Activated CD4-positive, alpha-beta T cell treated with anti-CD3 and anti-CD28 coated beads, Interleukin-2, amount 10 ng/mL, durations not matched to agents 24 days and 14 days (primary cell): ENCODE measurements at places on chromosomes 3 and 15. TPM values are rescaled to one million over a fixed set of nuclear protein-coding genes. Genes with fewer than 3 reads are reported as not detected.
A peak's percentile ranks its signal among the peaks of the same experiment; 100 is the strongest.

GRCh38 chr15:85947021-85947420, 132.7 kb upstream of the AGBL1 start:
- H3K27ac ChIP-seq, result no peak overlapping the region
- no peaks in the 10 kb centered on the region for H3K36me3 ChIP-seq
- H3K4me3 ChIP-seq, result no peak overlapping the region
- no peaks in the 10 kb centered on the region for H3K27me3 ChIP-seq

FOXB1 gene
- total RNA-seq, result 0.54 and 0.68 TPM in 2 replicates

GRCh38 chr3:194849166-194849875, 163.6 kb downstream of the FAM43A start:
- H3K36me3 ChIP-seq, result no peaks in the 10 kb centered on the region
- DNase-seq, result no peak
- no peaks in the 10 kb centered on the region for H3K27me3 ChIP-seq
- no peak overlapping the region for H3K4me3 ChIP-seq
- no peaks in the 10 kb centered on the region for H3K4me1 ChIP-seq

GRCh38 chr3:140472306-140473020, 205.4 kb upstream of the TRIM42 start:
- H3K36me3 ChIP-seq, result no peaks in the 10 kb centered on the region
- no peak overlapping the region for H3K27ac ChIP-seq
- H3K4me3 ChIP-seq, result no peak overlapping the region
- peaks cover 3% of the 10 kb centered on the region for H3K27me3 ChIP-seq
- peaks cover 2% of the 10 kb centered on the region for H3K4me1 ChIP-seq
- no peak for DNase-seq

GOLGA6B gene
- total RNA-seq, result not detected in 2 replicates

CTXN2 gene
- total RNA-seq, result 0.07 TPM in 1 of 2 replicates, not detected in the other

DUOXA2 gene
- total RNA-seq, result not detected in 2 replicates

DNA sequence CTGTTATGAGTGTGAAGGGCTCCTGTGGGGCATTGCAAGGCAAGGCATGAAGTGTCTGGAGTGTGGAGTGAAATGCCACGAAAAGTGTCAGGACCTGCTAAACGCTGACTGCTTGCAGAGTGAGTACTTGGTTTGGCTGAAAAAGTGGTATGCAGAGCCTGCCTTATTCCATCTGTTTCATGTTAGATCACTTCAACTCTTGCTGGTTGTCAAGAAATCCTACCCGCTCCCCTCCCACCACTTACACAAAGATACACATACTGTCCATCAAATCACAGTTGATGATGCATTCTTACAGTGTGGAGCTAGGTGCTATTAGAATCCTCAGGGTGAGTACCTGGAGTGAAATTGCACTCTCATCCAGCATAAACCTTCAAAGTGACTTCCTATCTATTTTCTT, 272.1 kb downstream of the UNC13C start:
- H3K27me3 ChIP-seq, result no peaks in the 10 kb centered on the region
- H3K36me3 ChIP-seq, result no peaks in the 10 kb centered on the region
- H3K27ac ChIP-seq, result no peak overlapping the region
- H3K4me1 ChIP-seq, result no peaks in the 10 kb centered on the region
- no peak for DNase-seq
- no peak overlapping the region for H3K4me3 ChIP-seq

- H3K4me1 ChIP-seq, result no peaks in the 10 kb centered on the region
- H3K27ac ChIP-seq, result no peak overlapping the region
- no peak overlapping the region for H3K4me3 ChIP-seq
- no peaks in the 10 kb centered on the region for H3K36me3 ChIP-seq
Observed at GRCh38 chr3:47260605-47261004, 22.0 kb downstream of the KIF9 start.

TM4SF1 gene
- 0.26 and 0.28 TPM in 2 replicates for total RNA-seq

DNA sequence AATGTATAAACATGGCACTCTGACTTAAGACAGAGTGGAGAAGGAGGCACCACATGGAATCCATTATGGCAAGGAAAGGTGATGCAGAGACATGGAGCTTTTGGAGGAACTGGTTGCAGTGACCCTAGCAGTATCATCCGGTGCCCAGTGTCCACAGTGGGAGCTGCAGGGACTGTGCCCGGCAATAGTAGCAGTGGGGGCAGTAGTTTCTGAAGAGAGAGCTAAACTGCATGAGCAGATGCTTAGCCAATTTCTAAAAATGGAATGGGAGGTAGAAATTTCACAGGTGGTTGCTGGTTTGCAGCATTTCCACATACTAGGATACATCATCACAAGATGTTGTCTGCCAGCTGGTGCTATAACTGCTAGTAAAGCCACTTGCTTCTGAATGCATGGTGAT, 7.8 kb upstream of the TM2D3 start:
- H3K27ac ChIP-seq, result no peak overlapping the region
- no peaks in the 10 kb centered on the region for H3K4me1 ChIP-seq
- peak; percentile 44 for DNase-seq
- no peak overlapping the region for H3K4me3 ChIP-seq
- peaks cover 20% of the 10 kb centered on the region for H3K36me3 ChIP-seq

DNA sequence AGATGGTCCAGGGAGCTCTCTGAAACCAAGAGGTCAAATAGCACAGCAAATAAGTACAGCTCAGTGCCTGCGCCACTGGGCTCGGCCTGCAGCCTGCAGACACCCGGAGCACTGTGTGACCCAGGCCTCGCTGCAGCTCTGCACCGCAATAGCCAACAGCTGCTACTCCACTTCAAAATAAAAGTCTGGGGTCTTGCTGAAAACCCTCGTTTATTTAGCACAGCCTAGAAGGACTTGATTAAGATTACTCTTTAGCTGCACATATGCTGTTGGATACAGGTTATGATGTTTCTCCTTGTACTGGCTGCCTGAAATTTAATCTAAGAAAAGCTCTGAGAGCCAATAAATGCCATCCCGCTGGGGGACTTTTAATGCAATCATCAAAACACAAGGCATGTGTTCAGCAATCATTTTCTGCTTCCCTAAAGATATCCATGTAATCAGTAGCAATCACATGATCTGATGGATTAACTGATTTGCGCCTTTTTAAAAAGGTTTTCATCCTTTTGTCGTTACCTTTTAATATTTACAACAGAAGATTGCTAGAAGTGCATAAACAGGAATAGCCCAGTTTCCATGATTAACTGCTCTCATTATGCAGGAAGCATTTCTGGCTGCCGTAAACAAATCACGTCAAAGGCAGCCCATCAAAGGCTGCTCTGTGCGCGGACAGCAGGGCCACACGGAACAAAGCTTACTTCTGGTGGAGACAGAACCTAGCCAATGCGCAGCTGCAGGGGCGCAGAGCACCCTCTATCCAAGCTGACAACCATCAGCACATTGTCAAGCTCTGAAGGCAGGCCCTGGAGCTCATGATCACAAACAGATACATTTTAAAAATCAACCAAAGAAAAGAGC, 58.8 kb downstream of the CLASP2 start:
- H3K27ac ChIP-seq, result no peak overlapping the region
- no peaks in the 10 kb centered on the region for H3K27me3 ChIP-seq
- H3K4me1 ChIP-seq, result peaks cover 11% of the 10 kb centered on the region
- peaks cover 3% of the 10 kb centered on the region for H3K36me3 ChIP-seq
- DNase-seq, result peak; percentile 70
- peak overlapping the region; percentile 25 for H3K4me3 ChIP-seq

TTLL13 gene
- total RNA-seq, result 0.44 and 1.4 TPM in 2 replicates

CYP8B1 gene
- not detected in 2 replicates for total RNA-seq

DNA sequence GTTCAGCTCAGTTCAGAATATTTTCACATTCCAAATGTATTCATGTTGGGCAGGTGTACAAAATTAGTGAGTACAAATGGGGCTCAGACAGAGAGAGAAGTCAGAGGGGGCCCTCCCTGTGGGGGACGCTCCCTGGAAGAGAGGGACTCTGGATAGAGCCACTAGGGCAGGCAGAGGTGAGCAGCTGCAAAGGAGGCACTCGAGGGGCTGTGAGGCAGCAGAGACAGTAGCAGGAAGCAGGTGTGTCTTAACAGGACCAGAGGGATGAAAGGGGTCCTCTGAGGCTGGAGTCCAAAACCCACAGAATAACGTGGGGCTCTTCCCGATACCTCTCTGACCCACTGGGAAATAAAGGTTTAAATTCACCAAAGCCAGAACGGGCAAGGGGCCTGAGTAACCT, 127.1 kb downstream of the MEGF11 start:
- DNase-seq, result no peak
- H3K4me3 ChIP-seq, result no peak overlapping the region
- no peak overlapping the region for H3K27ac ChIP-seq
- H3K4me1 ChIP-seq, result no peaks in the 10 kb centered on the region
- H3K36me3 ChIP-seq, result no peaks in the 10 kb centered on the region

DNA sequence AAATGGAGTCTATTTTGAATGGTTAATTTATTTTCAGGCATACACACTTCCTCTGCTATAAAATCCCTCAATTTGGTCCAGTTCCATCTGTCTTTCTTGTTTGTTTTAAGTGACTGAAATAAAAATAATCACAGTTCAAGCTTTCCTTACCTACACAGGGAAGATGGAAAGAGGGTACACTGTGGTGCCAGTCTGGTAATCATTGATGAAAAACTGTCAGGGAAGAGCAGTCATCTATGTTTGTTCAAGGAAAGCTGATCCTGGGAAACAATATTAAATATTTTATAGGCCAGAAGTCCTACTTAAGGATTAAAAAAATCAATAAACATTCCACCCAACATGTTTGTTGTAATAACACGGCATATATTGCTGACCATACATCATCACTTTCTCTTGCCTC, 115.2 kb upstream of the KCNMB2 start:
- H3K27me3 ChIP-seq, result peaks cover 6% of the 10 kb centered on the region
- H3K36me3 ChIP-seq, result no peaks in the 10 kb centered on the region
- H3K4me3 ChIP-seq, result no peak overlapping the region
- H3K27ac ChIP-seq, result no peak overlapping the region
- H3K4me1 ChIP-seq, result no peaks in the 10 kb centered on the region

- no peak overlapping the region for H3K27ac ChIP-seq
- peak; percentile 58 for DNase-seq
- H3K27me3 ChIP-seq, result no peaks in the 10 kb centered on the region
- no peaks in the 10 kb centered on the region for H3K4me1 ChIP-seq
- no peak overlapping the region for H3K4me3 ChIP-seq
Observed at GRCh38 chr3:181326637-181327223, 337.2 kb upstream of the DNAJC19 start.

SLITRK3 gene
- total RNA-seq, result not detected in 2 replicates

SLC12A1 gene
- not detected in 2 replicates for total RNA-seq

GRCh38 chr15:70327328-70327855, 229.7 kb upstream of the TLE3 start:
- H3K27me3 ChIP-seq, result peaks cover 34% of the 10 kb centered on the region
- no peak overlapping the region for H3K4me3 ChIP-seq
- no peak overlapping the region for H3K27ac ChIP-seq
- H3K36me3 ChIP-seq, result no peaks in the 10 kb centered on the region
- peaks cover 6% of the 10 kb centered on the region for H3K4me1 ChIP-seq
- no peak for DNase-seq

- peaks cover 39% of the 10 kb centered on the region for H3K36me3 ChIP-seq
- peak; percentile 63 for DNase-seq
- peak overlapping the region; percentile 89 for H3K4me3 ChIP-seq
- H3K4me1 ChIP-seq, result peaks cover 63% of the 10 kb centered on the region
- H3K27me3 ChIP-seq, result no peaks in the 10 kb centered on the region
- H3K27ac ChIP-seq, result peak overlapping the region; percentile 86
Observed at GRCh38 chr3:184336547-184337398, 627 bp upstream of the FAM131A start.

DNA sequence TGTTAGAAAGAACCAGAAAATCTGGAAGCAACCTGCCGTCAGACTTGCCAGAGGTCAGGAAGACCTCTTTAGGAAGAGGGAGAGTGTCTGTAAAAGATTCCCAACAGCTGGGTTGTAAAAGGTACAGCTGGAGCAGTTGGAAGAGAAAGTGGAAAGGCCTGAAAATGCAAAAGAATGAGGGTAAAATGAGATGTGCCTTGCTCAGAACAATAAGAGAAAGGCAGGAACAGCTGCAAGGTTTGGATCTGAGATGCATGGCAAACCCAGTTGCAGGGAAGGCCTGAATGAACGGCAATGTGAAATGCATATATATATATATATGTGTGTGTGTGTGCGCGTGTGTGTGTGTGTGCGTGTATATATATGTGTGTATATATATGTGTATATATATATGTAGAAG, 88.1 kb downstream of the ZIC1 start:
- DNase-seq, result no peak
- no peak overlapping the region for H3K4me3 ChIP-seq
- H3K36me3 ChIP-seq, result no peaks in the 10 kb centered on the region
- no peak overlapping the region for H3K27ac ChIP-seq
- no peaks in the 10 kb centered on the region for H3K4me1 ChIP-seq
- no peaks in the 10 kb centered on the region for H3K27me3 ChIP-seq

C3orf85 gene
- not detected in 2 replicates for total RNA-seq

DNA sequence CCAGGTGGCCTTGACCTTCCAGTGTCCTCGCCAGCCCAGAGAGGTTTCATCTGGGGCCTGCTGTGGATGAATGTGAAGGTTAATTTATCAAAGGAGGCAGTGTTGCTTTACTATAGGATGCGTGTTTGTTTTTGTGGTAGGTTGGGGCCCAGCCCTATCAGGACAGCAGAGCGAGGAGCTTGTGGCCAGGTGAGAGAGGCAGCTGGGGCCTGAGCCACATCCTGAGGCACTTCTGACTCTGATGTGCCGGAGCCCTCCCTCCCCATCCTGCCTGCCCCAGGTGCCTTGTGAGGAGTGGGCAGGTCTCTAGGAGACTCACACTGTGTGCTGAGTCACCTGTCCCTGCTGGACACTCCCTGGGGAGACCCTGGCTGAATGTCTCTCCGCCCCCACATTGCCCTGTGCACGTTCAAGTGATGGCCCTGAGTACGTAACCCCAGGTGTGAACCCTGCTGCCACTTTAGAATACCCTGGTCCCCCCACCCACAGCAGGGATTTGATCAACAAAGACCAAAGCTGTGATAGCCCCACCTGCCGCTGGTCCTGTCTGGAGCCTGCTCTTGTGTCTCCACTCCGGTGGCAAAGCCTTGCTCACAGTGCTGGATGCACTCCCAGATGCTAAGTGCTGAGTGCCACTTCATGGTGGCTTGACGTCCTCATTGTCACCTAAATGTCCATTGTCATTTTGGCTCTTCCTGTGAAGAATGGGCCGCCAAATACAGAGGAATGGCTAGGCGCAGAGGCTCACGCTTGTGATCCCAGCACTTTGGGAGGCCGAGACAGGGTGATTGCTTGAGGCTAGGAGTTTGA, 16.0 kb downstream of the FBLN2 start:
- DNase-seq, result no peak
- H3K27me3 ChIP-seq, result peaks cover 10% of the 10 kb centered on the region
- H3K27ac ChIP-seq, result no peak overlapping the region
- H3K4me3 ChIP-seq, result no peak overlapping the region

- H3K36me3 ChIP-seq, result no peaks in the 10 kb centered on the region
- H3K4me1 ChIP-seq, result no peaks in the 10 kb centered on the region
- peaks cover 23% of the 10 kb centered on the region for H3K27me3 ChIP-seq
- no peak overlapping the region for H3K27ac ChIP-seq
- DNase-seq, result no peak
Observed at GRCh38 chr15:81242778-81243177, 46.1 kb downstream of the IL16 start.

- DNase-seq, result no peak
- H3K36me3 ChIP-seq, result no peaks in the 10 kb centered on the region
- H3K4me1 ChIP-seq, result peaks cover 8% of the 10 kb centered on the region
- no peak overlapping the region for H3K27ac ChIP-seq
- H3K4me3 ChIP-seq, result no peak overlapping the region
Observed at GRCh38 chr3:98784666-98785600, 21.8 kb downstream of the ST3GAL6 start.

CDHR4 gene
- total RNA-seq, result not detected in 2 replicates

GABRR3 gene
- total RNA-seq, result 0.05 and 0.12 TPM in 2 replicates
